ENCODE measurements at places on chromosomes 16 and 17. TPM values are rescaled to one million over a fixed set of nuclear protein-coding genes. Genes with fewer than 3 reads are reported as not detected.

DNA sequence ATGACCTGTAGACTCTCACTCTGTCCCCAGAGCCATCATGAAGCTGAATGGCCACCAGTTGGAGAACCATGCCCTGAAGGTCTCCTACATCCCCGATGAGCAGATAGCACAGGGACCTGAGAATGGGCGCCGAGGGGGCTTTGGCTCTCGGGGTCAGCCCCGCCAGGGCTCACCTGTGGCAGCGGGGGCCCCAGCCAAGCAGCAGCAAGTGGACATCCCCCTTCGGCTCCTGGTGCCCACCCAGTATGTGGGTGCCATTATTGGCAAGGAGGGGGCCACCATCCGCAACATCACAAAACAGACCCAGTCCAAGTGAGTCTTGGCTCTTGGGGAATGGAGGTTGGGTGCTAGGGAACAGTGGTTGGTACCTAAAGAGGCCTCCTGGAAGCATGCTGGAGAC lies 41.0 kb downstream of the IGF2BP1 start:
- no peak for DNase-seq

DNA sequence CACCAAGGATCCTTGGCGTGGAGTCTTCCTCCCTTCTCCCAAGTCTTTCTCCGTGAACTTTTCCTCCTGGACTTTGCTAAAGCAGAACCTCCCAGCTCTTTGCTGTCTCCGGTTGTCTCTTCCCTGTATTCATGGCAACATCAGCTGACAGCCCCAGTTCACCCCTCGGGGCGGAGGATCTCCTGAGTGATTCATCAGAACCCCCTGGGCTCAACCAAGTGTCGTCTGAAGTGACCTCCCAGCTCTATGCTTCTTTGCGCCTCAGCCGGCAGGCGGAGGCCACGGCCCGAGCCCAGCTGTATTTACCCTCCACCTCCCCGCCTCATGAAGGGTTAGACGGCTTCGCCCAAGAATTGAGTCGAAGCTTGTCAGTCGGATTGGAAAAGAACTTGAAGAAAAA lies 943 bp downstream of the CNTROB start:
- DNase-seq = no peak

DNA sequence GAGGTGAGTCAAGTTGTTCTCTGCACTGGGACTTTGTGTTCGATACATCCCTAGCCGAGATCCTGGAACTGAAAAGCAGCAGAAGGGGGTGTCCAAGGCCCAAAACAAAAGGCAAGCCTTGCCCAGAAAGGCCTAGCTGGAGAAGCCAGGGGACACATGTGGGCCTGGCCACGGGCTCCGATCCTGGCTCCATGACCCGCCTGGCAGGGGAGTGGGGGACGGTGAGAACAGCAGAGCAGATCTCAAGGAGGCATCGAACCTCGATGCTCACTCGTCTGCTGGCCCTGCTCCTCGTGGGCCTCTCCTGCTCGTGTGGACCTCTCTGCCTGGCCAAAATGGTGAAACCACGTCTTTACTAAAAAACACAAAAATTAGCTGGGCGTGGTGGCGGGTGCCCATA lies 8.9 kb downstream of the CCNF start:
- DNase-seq = no peak

GRCh38 chr17:66836063-66837005 lies 1.4 kb downstream of the CACNG5 start:
- no peak for DNase-seq

GRCh38 chr16:723695-724094 lies 2.5 kb downstream of the CCDC78 start:
- DNase-seq = no peak

DNA sequence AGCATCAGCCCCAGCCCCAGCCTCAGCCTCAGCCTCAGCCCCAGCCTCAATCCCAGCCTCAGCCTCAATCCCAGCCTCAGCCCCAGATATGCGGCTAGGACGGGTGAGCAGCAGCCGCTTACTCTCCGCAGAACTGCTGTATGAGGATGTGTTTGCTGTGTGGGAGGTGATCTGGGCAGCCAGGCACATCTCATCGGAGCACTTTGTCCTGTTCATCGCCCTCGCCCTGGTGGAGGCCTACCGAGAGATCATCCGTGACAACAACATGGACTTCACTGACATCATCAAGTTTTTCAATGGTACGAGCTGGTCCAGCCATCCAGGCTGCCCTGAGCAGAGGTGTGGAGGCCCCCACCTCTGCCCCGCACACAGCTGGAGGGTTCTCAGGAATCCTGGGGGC lies 22.0 kb downstream of the MNT start:
- no peak for DNase-seq

GRCh38 chr17:76967762-76968161 lies 99.6 kb downstream of the MGAT5B start:
- DNase-seq = no peak

DNA sequence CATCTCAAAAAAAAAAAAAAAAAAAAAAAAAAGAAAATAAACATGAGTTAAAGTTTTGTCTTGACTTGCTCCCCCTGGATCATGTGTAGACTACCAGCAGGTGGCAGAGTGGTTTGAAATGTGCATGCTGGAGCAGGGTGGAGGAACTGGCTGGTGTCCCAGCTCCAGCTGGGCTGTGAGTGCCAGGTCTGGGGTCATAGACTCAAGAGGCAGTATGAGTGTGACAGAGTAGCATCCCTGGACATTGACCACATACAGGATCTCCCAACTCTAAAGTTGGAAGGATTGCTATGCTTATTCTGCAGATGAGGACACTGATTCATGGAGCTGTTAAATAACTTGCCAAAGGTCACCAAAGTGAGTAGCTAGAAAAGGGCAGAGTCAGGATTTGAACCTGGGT lies 198.0 kb upstream of the MPHOSPH6 start:
- no peak for DNase-seq

GRCh38 chr16:29306943-29307597 lies 99.4 kb downstream of the NPIPB11 start:
- DNase-seq = no peak

GRCh38 chr17:36650096-36650775 lies 48.9 kb downstream of the MRM1 start:
- DNase-seq = no peak

DNA sequence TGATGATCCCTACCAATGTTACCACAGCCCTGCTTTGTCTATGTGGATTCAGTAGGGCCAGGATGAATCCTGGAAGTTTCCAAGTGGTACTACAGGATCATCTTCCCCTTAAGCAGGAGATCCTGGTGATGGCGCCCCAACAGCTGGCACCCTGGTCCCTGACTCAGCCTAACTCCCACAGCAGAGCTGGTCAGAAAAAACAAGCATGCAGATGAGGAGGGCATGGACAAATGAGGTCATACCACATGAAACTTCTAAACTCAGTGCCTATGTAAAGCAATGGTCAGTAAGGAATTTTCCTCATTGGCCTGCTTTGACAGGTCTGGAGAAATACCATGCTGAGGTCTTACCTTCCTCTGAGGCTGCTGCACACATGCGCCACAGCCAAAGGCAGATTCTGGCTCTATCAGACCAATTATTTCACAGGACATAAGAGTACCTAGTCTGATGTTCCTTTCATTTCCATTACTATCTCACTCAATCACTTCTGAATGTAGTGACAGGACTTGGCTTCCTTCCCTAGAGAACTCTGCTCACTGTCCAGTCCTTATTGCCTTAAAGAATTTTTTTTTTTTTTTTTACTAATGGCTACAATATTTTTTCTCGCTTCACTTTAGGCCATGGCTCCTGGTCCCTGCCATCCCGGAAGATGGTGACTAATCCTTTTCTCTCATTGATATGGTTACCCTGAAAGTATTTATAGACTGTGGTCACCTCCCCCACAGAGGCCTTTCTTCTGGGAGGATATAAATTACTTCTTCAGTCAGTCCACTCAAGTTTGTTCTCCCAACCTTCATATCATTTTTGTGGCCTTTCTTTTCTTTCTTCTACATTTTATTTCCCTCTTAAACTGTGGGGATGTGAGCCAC lies 525.2 kb upstream of the PSMD7 start:
- no peak for DNase-seq

- DNase-seq = no peak
These were observed 220.2 kb upstream of the CDH8 start for GRCh38 chr16:62256406-62256805.

DNA sequence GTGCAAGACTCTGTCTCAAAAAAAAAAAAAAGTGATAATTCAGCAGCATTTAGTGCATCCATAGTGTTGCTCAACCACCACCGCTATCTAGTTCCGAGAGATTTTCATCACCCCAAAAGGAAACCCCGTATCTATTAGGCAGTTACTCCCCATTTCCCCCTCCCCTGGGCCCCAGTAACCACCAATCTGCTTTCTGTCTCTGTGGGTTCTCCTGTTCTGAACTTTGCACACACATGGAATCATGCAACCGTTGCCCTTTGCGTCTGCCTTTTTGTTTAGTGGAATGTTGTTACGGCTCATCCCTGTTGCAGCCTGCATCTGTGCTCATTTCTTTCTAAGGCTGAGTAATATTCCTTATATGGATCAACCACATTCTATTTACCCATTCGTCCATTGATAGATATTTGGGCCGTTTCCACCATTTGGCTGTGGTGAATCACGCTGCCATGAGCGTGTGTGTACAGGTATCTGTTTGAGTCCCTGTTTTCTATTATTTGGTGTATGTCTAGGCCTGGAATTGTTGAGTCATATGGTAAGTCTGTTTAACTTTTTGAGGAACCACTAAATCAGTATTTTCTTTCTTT lies 8.7 kb upstream of the SYNGR2 start:
- DNase-seq = peak; percentile 77

DNA sequence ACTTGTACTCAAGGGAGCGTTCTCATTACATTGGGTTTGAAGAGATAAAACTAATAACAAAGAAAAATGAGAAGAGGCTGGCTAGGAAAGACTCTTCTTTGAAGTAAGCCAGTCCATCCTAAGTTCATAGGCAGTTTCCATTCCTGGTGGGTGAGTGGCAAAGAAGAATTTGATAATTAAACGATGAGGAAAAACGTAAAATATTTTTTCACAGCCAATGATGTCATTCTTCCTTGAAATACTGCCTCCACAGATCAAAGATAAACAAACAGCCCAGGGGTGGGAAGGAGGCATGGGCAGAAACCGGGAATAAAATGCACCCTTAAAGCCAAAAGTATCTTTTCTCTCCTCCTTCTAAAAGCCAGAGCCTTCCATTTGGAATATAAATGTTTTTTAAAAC lies 346.6 kb downstream of the PMP22 start:
- no peak for DNase-seq

DNA sequence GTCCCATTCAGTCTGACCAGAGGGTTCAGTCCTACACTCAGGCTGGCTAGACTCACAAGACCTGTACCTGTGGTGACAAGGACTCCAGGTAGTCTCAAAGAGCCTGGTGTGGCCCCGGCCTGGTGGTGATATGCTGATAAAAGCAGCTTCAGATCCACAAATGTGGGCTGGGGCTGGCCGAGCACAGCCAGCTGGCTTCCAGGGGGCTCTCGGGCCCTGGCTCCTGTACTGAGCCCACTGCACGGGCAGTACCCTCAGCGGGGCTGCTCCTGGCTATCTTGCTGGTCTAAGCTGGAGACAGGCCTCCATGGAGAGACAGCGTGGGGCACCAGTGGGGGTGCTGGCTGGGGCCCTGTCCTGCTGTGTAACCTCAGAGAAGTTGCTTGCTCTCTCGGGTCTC lies 4.3 kb downstream of the SMIM5 start:
- DNase-seq = no peak

DNA sequence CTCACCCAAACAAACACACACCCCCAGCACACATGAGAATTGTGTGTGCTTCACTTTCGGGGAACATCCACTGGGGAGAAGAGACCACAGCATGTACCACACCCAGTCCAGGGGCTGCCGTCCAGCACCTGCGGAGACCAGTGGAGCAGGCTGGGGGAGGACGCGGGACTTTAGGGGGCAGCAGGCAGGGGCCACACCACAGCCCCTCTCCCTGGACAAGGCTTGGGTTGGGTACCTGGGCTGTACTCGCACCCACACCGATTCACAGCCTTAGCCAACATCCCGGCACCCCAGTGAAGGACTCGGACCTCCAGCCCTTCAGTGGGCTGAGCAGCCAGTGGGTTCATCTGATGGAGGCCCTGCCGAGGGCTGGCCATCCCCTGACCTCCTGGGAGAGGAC lies 63.3 kb downstream of the RBFOX3 start:
- no peak for DNase-seq

GRCh38 chr17:81807839-81808238 lies 3.9 kb downstream of the GCGR start:
- no peak for DNase-seq

DNA sequence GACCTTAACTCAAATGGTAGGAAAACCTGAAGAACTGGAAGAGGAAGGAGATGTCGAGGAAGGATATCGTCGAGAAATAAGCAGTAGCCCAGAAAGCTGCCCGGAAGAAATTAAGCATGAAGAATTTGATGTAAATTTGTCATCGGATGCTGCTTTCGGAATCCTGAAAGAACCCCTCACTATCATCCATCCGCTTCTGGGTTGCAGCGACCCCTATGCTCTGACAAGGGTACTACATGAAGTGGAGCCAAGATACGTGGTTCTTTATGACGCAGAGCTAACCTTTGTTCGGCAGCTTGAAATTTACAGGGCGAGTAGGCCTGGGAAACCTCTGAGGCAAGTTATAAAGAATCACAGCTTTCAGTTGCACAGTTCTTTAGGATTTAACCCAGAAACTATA lies 15.5 kb downstream of the ERCC4 start:
- no peak for DNase-seq

DNA sequence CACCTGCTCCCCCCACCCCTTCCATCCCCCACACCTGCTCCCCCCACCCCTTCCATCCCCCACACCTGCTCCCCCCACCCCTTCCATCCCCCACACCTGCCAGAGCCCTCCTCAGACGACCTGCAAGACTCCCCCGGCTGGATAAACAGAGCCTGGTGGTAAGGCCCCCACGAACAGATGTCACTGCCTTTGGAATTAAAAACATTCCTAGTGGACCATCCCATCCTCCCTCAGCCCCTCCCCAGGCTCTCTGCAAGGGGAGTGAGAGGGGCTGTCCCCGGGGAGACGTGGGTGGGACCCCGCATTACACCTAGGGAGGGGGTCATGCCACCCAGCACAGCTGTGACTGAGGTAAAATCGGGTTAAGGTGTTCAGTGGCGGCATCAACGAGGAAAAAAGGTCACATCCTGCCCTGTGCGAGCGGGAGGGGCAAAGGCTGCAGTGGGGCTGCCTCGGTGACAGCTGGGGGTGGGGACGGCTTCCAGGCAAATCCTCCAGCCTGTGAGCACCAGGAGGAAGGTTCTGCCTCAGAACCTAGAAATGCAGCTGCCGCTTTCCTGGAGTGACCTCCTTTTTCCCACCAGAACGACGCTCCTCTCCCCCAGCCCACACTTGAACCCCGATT lies 38.7 kb downstream of the TIMM22 start:
- DNase-seq = no peak

GRCh38 chr17:79485419-79485985 lies 125.3 kb downstream of the RBFOX3 start:
- DNase-seq = no peak

DNA sequence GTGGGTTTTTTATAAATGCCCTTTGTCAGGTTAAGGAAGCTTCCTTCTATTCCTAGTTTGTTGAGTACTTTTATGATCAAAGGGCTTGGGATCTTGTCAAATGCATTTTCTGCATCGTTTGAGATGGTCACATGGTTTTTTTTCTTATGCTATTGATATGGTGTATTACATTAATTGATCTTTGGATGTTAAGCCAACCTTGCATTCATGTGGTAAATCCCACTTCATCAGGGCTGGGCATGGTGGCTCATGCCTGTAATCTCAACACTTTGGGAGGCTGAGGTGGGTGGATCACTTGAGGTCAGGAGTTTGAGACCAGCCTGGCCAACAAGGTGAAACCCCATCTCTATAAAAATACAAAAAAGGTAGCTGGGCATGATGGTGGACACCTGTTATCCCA lies 30.8 kb upstream of the ATP2A3 start:
- DNase-seq = no peak

Gene KRTAP1-5
- not detected for polyA plus RNA-seq

Gene BORCS6
- polyA plus RNA-seq = 10.5 TPM

Gene TBC1D3E
- not detected for polyA plus RNA-seq

Gene GUCY2D
- polyA plus RNA-seq = not detected

Gene TBC1D28
- not detected for polyA plus RNA-seq

Gene SMIM22
- not detected for polyA plus RNA-seq

Gene PRDM7
- polyA plus RNA-seq = not detected

All from GM12878 (cell line).